Mucosa of descending colon (tissue), 3 donors: ENCODE measurements at places on chromosomes 16 and 17. TPM values are rescaled to one million over a fixed set of nuclear protein-coding genes. Genes with fewer than 3 reads are reported as not detected.
A peak's percentile ranks its signal among the peaks of the same experiment; 100 is the strongest.

The TUFM gene
- total RNA-seq = 182 TPM

The ERBB2 gene
- 284 TPM for total RNA-seq

The NTN3 gene
- not detected for total RNA-seq

The MPRIP gene
- total RNA-seq = 249 TPM

The CFAP97D1 gene
- not detected for total RNA-seq

The CDH13 gene
- 4.9 TPM for total RNA-seq

The UTS2R gene
- not detected for total RNA-seq

DNA sequence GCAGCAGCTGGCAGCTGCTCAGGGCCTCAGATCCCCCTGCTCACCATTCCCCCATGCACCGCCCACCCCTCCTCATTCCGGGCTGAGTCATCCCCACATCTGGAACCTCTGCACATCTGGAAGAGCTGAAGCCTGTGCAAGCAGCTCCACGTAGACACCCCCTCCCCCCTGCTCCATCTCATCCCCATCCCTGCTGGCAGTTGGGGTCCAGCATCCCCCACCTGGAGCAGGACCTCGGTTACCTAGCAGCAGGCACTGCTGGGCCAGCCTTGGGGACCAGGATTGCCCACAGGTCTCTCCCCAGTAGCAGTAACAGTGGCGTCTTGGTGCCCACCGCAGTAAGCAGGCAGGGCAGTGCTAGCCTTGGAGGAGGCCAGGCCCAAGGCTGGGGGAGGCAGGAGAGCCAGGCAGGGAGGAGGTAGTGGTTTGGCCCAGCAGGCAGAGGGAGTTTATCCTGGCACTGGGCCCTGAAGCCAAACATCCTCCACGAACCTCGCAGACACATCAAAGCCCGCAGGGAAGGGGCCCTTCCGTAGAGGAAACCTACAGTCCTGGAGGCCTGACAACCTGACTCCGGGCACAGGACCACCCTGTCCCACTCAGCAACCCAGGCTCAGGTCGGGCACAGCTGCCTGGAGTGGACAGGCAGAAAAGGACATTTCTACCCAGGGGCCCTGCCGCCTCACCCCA is 7.7 kb upstream of the TMEM92 start:
- DNase-seq = no peak

- DNase-seq = no peak
These were observed 16.5 kb upstream of the ATP6V0A1 start for GRCh38 chr17:42442196-42442565.

DNA sequence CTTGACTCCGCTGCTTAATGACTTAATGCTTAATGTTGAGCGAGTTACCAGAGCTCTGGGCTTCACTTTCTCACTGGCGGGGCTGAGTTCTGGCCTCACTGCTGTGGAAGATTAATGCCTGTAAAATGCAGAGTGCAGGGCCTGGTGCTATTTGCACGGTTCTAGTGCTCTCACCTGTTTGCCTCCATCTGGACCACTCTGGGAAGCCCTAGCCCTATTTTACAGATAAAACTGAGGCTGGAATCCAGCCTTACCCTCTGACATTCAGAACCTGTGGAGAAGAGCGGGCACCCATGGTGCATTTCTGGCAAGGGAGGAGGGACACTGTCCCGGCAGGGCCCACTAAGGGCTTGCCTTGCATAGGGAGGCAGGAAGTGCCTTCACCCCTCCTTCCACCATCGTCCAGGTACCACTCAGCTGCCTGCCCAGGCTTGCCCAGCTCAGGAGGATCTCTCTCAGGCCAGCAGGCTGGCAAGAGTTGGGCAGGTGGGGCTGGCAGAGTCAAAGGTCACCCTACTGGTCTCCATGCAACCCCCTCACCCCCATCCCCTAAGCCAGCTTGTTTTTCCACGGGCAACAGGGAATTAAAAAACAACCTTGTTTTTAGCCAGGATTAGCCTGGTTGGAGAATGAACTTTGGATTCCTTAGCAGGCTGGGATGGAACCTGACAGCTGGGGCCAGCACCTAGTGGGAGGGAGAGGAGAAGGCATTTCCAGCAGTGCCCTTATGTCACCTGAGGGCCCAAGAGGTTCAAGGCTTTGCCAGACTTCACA is 4.1 kb upstream of the UBALD1 start:
- DNase-seq = no peak

DNA sequence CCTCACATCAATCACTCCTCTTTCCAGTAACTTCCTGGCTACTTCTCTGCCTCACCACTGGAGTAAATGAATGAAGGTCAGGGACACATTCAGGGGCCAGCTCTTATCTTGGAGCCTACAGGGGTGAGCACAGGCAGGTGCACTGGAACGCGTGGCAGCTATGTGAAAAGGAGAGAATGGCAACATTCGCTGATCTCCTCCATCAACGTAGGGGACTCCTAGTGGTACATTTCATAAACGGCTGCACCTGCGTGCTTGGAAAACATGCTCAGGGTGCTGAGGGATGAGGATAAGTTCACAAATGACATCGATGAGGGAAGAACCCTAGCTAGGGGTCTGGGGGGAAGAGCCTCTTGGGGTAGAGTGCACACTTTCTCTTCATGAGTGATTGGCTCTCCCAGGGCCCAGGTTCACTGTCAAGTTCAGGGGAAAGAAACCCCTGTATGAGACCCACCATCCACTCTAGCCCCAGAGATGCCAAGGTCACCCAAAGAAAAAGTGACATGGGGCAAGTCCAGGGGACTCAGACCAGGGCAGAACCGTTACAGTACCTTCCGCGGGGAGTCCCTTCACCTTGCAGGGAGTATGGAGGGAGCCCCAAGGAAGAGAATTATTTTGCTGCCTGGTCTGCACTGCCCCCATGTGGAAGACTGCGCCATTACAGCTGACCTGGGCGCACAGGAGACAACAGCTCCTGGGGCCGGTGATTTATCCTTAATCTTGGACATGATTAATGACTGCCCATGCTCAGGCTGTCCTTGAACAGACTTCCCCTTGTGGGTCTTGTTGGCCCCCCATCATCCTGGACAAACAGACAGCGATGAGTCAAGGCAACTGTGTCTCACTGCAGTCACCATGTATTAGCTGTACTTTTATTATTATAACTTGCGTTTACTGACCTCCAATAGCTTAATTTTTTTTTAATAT is 30.1 kb downstream of the VAC14 start:
- DNase-seq = peak; percentile 77

GRCh38 chr17:82915757-82916027 is 75.9 kb upstream of the ZNF750 start:
- no peak for DNase-seq

GRCh38 chr16:66520406-66521170 is 29.3 kb downstream of the TK2 start:
- DNase-seq = no peak

GRCh38 chr16:88351491-88352101 is 31.2 kb upstream of the ZNF469 start:
- peak; percentile 10 for DNase-seq

DNA sequence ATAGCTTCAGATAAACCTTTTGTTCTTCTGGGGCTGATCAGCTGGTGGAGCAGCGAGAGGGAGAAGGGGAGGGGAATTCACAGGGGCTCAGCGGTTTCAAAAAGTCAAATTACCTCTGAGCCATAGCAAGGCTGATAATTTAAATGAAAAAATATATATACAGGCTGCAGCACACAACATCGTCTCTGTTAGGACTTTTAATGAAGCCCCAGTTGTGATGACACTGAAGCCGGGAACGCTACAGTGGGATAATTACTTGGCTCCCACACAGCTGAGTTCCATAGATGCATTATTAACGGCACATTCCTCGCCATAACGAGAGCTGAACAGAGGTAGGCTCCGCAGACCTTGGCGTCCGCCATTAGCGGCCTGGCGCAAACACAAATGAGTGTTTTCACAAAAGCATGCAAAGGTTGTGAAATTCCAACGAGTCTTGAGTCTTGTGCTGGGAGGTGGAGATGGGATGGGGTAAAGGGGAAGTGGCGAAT is 216.0 kb downstream of the C16orf78 start:
- no peak for DNase-seq

- no peak for DNase-seq
These were observed 123.5 kb downstream of the PRKCA start for GRCh38 chr17:66425756-66426396.

DNA sequence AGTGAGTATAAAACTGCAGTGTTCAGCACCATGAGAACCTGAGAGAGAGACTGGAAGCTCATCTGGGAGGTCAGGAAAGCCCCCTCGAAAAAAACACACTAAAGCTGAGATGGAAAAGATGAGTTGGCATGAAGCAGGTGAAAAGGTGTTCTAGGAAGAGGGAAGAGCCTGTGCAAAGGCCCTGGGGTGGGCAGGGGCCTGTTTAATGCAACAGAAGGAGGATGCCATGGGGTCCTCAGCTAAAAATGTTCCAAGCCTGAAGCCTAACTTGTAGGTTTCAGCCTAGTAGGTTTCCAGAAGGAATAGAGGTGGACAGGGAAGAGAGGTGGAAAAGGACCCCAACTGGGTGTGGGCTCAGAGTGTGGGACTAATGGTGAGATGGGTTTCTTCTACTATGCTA is 242.3 kb upstream of the ZFHX3 start:
- DNase-seq = no peak

- no peak for DNase-seq
These were observed 18.4 kb downstream of the PRSS54 start for GRCh38 chr16:58276346-58276951.

GRCh38 chr16:75087375-75087979 is 29.1 kb downstream of the LDHD start:
- peak; percentile 74 for DNase-seq

DNA sequence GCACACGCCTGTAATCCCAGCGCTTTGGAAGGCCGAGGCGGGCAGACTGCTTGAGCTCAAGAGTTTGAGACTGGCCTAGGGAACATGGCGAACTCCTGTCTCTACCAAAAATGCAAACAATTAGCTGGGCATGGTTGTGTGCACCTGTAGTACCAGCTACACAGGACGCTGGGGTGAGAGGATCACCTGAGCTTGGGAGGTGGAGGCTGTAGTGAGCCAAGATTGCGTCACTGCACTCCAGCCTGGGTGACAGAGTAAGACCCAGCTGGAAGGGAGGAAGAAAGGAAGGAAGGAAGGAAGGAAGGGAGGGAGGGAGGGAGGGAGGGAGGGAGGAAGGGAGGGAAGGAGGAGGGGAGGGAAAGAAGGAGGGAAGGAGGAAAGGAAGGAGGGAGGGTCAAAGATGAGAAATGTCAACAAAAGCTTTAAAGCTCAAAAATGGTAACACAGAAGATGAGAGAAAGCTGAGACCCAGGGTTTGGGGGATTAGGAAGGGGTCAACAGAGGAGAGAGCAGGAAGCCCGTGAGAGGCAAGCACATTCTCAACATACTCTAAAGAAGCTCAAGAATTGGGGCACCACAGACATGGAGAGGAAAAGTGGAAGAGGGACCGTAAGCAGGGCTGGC is 5.0 kb upstream of the KRT19 start:
- peak; percentile 9 for DNase-seq

DNA sequence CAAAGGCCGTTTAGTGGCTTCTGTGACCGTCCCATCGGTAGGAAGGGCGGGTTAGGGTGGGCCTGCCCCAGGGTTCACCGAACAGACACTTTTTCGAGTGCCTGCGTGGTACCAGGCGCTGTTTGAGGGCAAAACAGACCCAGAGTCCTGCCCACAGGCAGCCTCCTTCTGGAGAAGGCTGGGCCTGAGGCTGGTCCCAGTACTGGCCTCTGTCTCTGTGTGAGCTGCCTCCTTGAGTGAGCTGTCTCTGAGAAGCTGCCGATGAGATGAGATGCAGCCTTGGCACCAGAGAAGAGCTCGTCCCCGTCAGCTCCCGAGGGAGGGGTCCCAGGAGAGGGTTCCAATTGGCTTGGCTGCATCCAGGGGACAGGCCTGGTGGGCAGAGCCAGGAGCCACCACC is 53.1 kb downstream of the NKD1 start:
- peak; percentile 29 for DNase-seq
